Activated naive CD8-positive, alpha-beta T cell treated with anti-CD3 and anti-CD28 coated beads, Interleukin-2, amount 10 ng/mL, durations not matched to agents 7 days and 5 days (primary cell): ENCODE measurements at places on chromosomes 13 and 19. TPM values are rescaled to one million over a fixed set of nuclear protein-coding genes. Genes with fewer than 3 reads are reported as not detected.
A peak's percentile ranks its signal among the peaks of the same experiment; 100 is the strongest.

DNA sequence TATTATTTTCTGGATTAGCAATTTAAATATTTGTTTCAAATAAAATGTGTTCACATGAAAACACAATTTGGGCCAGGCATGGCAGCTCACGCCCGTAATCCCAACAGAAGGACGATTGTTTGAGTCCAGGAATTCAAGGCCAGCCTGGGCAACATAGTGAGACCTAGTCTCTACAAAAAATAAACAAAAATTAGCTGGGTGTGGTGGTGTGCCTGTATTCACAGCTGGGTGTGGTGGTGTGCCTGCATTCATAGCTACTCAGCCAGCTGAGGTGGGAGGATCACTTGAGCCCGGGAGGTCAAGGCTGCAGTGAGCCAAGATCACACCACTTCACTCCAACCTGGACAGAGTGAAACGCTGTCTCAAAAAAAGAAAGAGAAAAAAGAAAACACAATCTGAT lies 46.4 kb downstream of the KPNA3 start:
- peaks cover 16% of the 10 kb centered on the region for H3K36me3 ChIP-seq
- DNase-seq = no peak
- no peaks in the 10 kb centered on the region for H3K27me3 ChIP-seq
- H3K4me1 ChIP-seq = peaks cover 2% of the 10 kb centered on the region

GRCh38 chr13:32048816-32049215 lies 17.2 kb downstream of the FRY start:
- no peaks in the 10 kb centered on the region for H3K27me3 ChIP-seq
- no peak for DNase-seq
- peaks cover 5% of the 10 kb centered on the region for H3K36me3 ChIP-seq
- no peak overlapping the region for H3K27ac ChIP-seq
- no peak overlapping the region for H3K4me3 ChIP-seq

DNA sequence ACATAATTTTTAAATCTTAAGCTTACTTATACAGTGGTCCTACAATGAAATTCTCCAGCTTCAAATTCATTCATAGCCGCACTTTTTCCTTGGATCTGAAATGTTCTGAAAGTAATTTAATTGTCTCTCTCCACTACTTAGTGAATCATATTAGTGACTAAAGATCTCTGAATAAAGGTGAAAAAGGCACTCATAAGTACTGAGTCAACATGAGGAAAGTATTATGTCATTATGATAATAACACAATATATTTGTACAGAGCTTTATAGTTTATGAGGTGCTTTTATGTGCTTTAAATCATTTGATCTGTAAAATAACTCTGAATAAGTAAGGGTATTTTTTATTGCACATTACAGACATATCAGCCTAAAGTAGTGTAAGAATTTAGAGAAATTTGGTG lies 628.2 kb upstream of the SLITRK5 start:
- no peak for DNase-seq
- H3K27ac ChIP-seq = no peak overlapping the region
- H3K27me3 ChIP-seq = no peaks in the 10 kb centered on the region
- no peaks in the 10 kb centered on the region for H3K36me3 ChIP-seq
- no peaks in the 10 kb centered on the region for H3K4me1 ChIP-seq

DNA sequence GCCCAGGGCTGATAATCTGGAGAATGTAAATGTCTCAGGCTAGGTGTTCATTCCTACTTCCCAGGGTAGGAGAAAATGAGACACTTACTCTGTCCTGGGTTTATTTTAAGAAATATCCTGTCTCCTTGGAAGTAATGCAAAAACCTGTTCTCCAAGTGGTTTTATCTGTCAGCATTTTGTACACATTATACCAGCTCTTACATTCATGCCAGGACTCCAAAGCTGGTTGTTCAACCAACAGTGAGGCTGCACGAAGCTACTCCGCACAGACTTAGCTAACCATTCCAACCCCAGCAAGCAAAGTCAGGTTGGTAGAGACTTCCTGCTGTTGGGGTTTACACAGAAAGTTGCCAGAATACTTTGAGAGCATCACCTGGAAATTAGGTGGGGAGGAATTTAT lies 55.6 kb downstream of the SLC7A1 start:
- peaks cover 9% of the 10 kb centered on the region for H3K36me3 ChIP-seq
- H3K27me3 ChIP-seq = no peaks in the 10 kb centered on the region
- peaks cover 29% of the 10 kb centered on the region for H3K4me1 ChIP-seq
- DNase-seq = no peak
- H3K4me3 ChIP-seq = no peak overlapping the region
- H3K27ac ChIP-seq = no peak overlapping the region

SSBP4 gene
- 158 TPM for total RNA-seq

DNA sequence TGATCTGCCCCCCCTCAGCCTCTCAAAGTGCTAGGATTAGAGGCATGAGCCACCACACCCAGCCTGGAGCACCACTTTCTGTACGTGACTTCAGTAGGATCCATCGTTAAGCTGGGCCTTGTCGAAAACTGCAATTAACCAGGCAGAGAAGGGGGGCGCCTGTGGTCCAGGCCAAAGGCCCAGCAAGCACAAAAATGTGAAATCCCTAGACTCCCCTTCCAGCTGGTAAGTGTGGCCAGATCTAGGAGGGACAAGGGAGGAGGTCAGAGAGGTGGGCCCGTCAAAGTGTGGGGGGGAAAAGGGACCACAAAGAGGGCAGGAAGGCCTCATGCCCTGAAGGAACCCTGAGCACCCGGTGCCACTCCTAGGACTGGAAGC lies 13.8 kb downstream of the DDX39A start:
- peaks cover 43% of the 10 kb centered on the region for H3K36me3 ChIP-seq
- H3K27ac ChIP-seq = peak overlapping the region; percentile 30
- peaks cover 12% of the 10 kb centered on the region for H3K4me1 ChIP-seq
- H3K27me3 ChIP-seq = no peaks in the 10 kb centered on the region
- no peak for DNase-seq

GRCh38 chr13:28753946-28754345 lies 35.2 kb upstream of the SLC46A3 start:
- H3K4me3 ChIP-seq = no peak overlapping the region
- peak overlapping the region; percentile 50 for H3K27ac ChIP-seq
- H3K36me3 ChIP-seq = peaks cover 5% of the 10 kb centered on the region
- peaks cover 18% of the 10 kb centered on the region for H3K4me1 ChIP-seq

ZSWIM4 gene
- 9.9 TPM for total RNA-seq

GRCh38 chr19:3178377-3178972 lies at the start of gene S1PR4:
TSS of gene S1PR4 (plus strand) at chr19:3178769. CDS start at chr19:3178793, 24 bp downstream.
- DNase-seq = peak; percentile 83
- peaks cover 24% of the 10 kb centered on the region for H3K36me3 ChIP-seq
- peak within 1 kb of the TSS; percentile 100 for H3K4me3 ChIP-seq
- H3K4me1 ChIP-seq = peaks cover 21% of the 10 kb centered on the region
- H3K27ac ChIP-seq = peak within 1 kb of the TSS; percentile 99
- no peaks in the 10 kb centered on the region for H3K27me3 ChIP-seq

GRCh38 chr13:21594715-21595545 lies 9.0 kb downstream of the MICU2 start:
- no peak for DNase-seq
- no peak overlapping the region for H3K4me3 ChIP-seq
- peaks cover 14% of the 10 kb centered on the region for H3K4me1 ChIP-seq

DNA sequence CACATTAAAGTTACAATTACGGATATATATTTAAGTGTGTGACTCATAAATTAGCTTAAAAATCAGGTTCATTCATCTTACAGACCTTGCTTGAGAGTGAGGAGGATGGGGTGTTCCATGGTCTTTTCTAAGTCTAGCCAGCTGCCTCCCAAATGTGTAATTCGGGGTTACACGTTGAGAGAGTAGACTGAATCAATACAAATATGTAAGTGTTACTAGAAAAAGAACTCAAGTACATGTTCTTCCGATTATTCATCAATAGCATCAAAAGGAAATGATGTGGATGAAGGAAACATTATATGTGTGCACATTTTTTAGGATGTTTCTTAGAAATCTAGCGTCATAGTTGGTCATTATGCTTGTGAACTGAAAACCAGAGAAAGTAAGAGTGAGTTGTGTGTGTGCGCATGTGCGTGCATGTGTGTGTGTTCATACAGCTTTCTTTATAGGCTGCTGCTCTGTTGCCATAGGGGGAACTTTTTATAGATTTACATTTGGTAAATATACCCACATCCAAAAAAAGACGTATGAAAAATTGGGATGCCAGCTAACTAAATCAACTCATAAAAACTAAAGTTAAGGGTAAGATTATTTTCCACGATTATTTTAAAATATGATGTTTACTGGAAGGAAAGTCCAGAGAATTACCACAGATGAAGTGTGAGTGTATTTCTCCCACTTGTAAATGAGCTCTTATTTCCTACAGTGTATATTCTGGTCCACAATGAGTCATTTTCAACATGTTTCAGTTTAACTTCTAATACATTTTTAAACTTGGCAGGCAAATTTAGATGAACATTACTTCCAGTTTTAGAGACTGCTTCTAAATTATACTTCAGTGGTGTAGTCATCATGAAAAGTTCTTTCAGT lies 82.4 kb downstream of the PIBF1 start:
- DNase-seq = no peak
- H3K36me3 ChIP-seq = peaks cover 34% of the 10 kb centered on the region
- no peaks in the 10 kb centered on the region for H3K27me3 ChIP-seq
- no peak overlapping the region for H3K27ac ChIP-seq

DNA sequence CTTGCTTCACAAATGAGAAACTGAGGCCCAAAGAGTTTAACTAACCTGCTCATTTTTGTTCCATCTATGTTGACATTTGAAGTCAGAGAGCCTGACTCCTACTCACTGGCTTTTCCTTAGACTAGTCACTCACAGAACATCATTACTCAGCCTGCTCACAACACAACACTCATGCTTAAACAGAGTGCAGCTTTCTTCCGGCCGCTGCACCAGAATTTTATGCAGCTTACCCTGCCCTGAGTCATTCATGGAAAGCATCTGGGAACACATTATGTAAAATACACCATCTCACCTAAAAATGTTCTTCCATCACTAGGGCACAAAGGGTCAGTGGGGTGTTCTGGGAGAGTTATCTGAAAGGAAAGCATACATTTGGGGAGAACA lies 303.4 kb downstream of the SPRY2 start:
- no peak overlapping the region for H3K4me3 ChIP-seq
- H3K4me1 ChIP-seq = no peaks in the 10 kb centered on the region
- DNase-seq = no peak
- peaks cover 3% of the 10 kb centered on the region for H3K27me3 ChIP-seq
- H3K36me3 ChIP-seq = no peaks in the 10 kb centered on the region

DNA sequence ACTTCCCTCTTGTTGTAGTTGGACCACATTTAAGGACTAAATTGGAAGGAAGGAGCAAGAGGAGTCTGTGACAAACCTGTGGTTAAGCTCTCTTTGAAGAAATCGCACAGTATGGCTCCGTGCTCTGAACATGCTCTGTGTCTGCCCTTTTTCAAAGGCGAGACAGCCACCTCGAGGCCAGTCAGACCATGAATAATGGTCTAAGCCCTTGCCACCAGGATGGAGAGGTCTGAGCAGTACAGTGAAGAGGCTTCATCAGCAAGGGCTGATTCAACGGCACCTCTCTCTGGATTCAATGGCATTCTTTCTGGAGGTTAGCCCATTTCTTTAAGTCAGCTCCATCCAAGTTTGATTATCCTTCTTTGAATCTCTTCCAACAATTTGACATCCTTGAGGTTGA lies 30.9 kb downstream of the FAM216B start:
- no peak for DNase-seq
- peaks cover 27% of the 10 kb centered on the region for H3K27me3 ChIP-seq
- peaks cover 2% of the 10 kb centered on the region for H3K36me3 ChIP-seq
- no peak overlapping the region for H3K27ac ChIP-seq
- H3K4me1 ChIP-seq = peaks cover 5% of the 10 kb centered on the region

- DNase-seq = no peak
- H3K27ac ChIP-seq = no peak overlapping the region
- H3K4me1 ChIP-seq = no peaks in the 10 kb centered on the region
- peaks cover 29% of the 10 kb centered on the region for H3K27me3 ChIP-seq
- H3K4me3 ChIP-seq = no peak overlapping the region
These were observed 5.3 kb upstream of the KANK2 start for GRCh38 chr19:11202488-11203193.

DNA sequence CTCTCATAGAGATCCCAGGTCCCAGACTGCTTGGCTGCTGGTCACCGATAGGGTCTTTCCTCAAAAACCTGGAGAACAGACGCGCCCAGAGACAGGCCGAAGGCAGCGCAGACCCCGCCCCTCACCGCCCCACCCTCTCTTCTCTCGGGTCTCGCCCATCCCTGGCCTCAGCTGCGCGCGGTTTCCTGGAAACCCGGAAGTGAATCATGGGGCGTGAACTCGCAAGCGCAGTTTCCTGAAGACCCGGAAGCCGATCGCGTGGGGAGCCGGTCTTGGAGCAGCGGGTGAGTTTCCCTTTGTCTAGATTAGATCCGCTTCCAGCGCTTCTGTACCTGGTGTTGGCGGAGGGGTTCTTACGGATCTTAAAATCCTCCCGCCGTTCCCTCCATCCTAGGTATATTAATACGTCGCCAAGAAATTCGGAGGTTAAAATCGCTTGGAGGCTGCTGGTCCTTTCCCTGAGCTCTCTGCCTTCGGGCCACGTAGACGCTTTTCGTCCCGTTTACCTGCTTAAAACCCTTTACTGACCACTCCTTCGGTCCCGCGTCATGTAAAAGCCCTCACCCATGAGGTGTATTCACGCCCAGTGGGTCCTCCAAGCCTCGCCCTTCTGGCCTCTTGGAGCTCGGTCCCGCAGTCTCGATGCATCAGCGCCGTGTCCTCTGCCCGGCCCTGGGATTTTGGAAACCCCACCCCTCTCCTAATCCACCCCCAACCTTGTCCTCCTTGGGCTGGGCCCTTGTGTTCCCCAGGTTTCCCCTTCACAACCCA lies at the start of gene ZNF578:
Gene ZNF578 (plus strand): TSS at position 230 of the 771 bp plus-strand sequence. CDS start 48,293 bp downstream, outside the sequence.
- DNase-seq = peak; percentile 80
- H3K27ac ChIP-seq = peak within 1 kb of the TSS; percentile 82
- H3K36me3 ChIP-seq = peaks cover 42% of the 10 kb centered on the region
- H3K4me1 ChIP-seq = peaks cover 5% of the 10 kb centered on the region
- H3K4me3 ChIP-seq = peak within 1 kb of the TSS; percentile 86

GRCh38 chr19:37966211-37966661 lies 59.2 kb downstream of the SIPA1L3 start:
- DNase-seq = peak; percentile 4
- no peak overlapping the region for H3K27ac ChIP-seq
- peaks cover 11% of the 10 kb centered on the region for H3K36me3 ChIP-seq
- no peaks in the 10 kb centered on the region for H3K27me3 ChIP-seq
- no peak overlapping the region for H3K4me3 ChIP-seq

DNA sequence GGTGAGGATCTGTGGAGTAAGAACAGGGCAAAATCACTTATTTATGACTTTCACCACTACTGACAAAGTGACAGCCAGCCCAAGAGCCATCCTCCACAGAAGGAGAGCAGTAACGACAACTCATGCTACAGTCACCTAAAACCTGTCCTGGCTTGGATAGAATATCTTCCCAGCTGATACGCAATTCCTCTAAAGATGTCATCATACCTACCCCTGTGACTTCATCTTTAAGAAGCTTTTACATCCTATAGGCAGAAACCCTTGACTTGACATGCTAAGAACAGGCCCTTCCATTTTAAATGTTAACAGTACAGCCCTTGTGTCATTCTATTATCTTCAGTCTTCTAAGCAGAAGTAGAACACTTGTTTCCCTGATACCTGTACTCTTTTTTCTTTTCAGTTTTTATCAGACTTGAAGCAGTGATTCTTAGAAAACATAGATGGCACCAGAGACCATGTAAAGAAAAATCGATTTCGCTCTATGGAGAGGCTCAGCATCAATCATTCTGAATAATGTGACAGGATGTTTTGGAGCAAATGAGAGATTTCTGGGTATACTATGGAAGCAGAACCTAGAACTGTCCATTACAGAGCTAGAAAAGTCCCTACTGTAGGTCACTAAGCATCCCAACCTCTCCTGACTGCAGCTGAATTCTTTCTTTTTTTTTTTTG lies 20.1 kb downstream of the STOML3 start:
- no peaks in the 10 kb centered on the region for H3K36me3 ChIP-seq
- H3K4me3 ChIP-seq = no peak overlapping the region
- H3K27ac ChIP-seq = no peak overlapping the region
- DNase-seq = no peak

FCAR gene
- total RNA-seq = not detected

TSKS gene
- total RNA-seq = 2.4 TPM

- no peak overlapping the region for H3K27ac ChIP-seq
- DNase-seq = no peak
- no peaks in the 10 kb centered on the region for H3K27me3 ChIP-seq
- H3K4me1 ChIP-seq = no peaks in the 10 kb centered on the region
These were observed 62.9 kb downstream of the TRPC4 start for GRCh38 chr13:37806666-37807065.
